ENCODE measurements at places on chromosomes 6 and 20. TPM values are rescaled to one million over a fixed set of nuclear protein-coding genes. Genes with fewer than 3 reads are reported as not detected.

DNA sequence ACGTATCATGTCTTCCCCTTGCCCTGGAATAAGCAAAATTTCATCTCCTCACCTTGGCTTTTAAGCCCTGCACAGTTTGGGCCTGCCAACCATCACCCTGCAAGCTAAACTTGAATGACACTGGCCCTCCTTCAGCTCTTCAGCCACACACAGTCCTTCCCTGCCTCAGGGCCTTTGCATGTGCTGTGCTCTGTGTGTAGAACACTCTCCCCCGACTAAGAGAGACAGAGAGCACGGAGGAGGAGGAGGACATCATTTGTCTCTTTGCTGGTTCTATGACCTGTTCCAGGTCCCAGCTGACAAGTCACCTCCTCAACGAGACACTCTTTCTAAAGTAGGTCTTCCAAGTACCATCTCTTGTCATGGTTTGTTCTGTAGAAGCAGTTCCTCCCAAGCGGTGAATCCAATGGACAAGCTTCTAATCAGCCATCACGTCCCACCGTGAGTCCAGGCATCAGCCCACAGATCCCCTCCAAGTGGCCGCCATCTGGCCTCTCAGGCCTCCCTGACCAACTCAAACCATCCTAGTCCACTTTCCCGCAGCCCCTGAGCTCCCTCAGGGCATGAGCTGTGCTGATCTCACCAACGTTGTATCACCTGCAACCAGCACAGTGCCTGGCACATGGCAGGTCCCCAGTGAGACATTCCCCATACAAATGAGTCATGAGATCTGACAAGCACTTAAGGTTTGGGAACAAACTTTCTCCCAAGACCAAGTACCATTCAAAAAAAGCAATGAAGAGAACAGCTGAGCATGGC, 30.5 kb downstream of the NFATC2 start:
- no peak for DNase-seq

GRCh38 chr20:23127506-23128279, 41.6 kb upstream of the CD93 start:
- DNase-seq, result no peak

GRCh38 chr6:125231133-125231532, 70.6 kb downstream of the HDDC2 start:
- no peak for DNase-seq

DNA sequence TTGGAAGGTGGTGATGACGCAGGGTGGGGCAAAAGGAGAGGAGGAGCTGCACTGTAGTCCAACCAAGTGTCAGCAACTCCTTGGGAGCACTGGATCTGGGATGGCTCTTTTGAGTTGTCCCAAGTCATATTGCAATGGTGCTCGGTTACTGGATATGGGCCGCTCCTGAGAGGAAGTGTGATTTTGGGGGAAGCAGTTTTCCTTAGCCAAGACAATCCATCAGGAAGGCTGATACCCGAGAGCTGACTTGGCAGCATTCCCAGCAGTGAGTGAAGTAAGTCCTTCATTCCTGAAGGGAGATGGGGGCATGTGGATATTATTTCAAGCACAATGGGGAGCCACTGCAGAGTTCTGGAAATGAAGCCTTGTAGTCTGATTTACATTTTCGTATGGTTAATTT, 354.1 kb downstream of the RFPL4B start:
- DNase-seq, result no peak

DNA sequence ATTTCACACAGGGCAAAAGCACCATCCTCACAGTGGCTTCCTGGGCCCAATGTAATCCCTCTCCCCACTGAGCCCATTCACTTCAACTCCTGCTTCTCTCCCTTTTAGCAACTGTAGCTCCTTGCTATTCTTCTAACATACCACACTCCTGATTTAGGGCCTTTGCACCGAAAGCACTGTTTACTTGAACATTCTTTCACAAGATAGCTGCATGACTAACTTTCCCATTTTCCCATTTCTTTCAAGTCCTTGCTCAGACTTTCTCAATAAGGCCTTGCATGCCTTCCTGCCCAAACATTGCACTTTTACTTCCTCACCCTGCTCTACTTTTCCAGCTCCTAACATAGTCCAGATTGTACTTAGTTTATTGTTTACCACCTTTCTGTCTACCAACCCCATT, 73.0 kb downstream of the SHPRH start:
- DNase-seq, result no peak

GRCh38 chr20:19502169-19502568, 255.9 kb upstream of the RIN2 start:
- no peak for DNase-seq

DNA sequence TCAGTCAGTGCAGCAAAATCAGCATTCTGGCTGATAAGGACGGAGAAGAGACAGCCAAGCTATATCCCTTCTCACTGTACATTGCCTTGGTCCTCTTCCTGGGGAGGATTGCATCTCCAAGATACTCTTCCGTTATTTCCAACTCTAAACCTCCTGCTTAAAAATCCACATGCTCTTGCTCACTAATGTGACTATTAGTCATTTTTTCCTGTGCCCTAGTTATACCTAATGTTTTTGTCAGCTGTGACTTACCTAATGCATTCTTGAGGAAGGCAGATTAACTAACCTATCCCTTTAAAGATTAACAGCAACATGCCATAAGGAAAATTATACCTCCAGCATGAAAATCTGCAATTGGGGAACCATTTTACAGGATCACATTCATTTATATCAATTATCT, 317.6 kb downstream of the BTBD9 start:
- no peak for DNase-seq

DNA sequence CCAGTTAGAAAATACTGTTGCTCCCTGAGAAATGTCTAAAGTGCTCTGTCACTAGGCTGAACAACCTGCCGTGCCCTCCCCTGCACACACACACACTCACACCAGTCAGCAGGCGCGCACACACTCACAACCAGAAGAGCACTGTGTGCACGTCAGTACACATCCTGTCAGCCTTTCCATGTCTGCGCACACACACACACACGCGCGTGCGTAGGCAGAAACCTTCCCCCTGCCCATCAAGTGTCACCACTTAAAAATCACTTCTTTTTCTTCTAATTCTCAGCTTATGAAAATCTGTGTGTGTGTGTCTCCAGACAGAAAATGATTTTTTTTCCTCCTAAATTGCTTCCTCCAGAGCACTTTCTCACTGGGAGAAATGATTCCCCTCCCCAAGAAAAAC, 100.3 kb downstream of the EDN3 start:
- DNase-seq, result peak; percentile 24

GRCh38 chr6:117137711-117138110, 127.6 kb upstream of the VGLL2 start:
- no peak for DNase-seq

DNA sequence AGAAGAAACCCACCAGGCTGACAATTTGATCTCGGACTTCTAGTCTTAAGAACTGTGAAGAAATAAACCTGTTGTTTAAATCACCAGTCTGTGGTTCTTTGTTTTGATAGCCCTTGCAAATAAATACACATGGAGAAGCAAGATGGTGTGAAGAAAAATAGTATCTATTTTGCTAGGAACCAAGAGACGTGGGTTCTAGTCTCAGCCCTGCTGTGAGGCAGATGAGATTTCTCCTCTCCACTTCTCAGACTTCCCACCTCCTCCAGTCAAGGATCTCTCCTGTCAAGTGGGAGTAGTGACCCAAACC, 294.9 kb upstream of the JARID2 start:
- DNase-seq, result no peak

- peak; percentile 51 for DNase-seq
Measured at GRCh38 chr20:48783533-48784272, 44.1 kb downstream of the PREX1 start.

GRCh38 chr6:13493147-13493546, 5.7 kb upstream of the GFOD1 start:
- no peak for DNase-seq

DNA sequence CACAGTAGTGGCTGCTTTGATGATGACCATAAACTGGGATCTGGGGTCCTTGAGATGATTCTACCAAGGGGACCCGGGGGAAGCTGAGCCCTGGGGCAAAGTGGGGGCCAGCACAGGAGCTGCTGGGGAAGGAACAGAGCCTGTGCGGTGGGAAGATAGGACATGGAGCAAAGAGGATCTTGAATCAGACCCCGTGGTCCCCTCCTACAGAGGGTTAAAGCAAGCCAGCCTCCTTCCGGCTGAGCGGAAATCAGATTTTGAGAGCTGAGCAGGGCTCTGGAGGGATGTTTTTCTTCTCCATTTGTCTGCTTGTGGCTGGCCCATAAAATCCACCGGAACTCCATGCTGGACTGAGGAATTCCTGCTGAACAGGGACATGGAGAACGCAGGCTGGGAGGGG, 10.1 kb upstream of the TCF15 start:
- no peak for DNase-seq

DNA sequence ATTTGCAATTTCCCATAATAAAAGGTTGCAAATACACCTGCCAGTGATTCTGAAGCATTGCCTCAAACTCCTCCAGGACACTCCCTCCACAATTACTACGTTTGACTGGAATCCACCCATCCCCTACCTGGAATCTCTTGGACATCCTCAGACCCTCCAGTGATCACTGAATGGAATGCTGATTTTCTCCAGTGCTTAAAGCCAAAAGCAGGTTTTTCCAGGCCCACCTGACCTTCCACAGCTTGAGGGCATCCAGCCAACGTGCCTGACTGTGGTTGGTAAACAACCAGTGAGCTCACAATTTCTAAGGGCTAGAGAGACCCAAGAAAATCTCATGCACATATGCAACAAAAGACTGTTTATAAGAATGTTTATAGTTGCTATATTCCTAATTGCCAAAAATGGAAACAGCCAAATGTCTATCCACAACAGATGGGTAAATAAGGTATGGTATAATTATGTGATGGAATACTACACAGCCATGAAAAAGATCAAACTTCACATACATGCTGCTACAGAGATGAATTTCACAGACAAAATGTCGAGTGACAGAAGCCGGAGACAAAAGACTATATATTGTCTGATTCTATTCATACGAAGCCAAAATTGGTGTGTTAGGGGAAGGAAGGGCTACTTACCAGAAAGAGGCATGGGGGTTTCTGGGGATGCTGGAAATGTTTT, 147.1 kb upstream of the RREB1 start:
- no peak for DNase-seq

DNA sequence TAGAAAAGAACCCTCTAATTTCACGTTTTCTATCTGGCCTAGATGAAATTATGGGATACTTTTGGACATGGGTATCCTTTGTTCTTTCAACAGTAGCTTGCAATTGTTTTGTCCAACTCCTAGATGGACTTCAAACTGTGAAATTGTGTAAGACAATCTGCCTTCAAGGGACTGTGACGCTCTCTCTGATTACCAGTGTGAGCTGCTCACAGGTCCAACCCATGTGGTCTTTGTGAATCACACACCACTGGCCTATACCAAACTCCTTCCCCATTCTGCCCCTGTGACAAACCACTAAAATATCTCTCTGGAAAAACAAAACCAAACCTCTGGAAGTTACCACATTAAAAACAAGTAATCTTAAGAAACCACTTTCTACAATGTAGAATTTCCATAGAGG, 59.5 kb downstream of the NINL start:
- DNase-seq, result no peak

The ANGPT4 gene
- not detected for total RNA-seq

The ATG5 gene
- total RNA-seq, result 35.6 TPM

The SPTLC3 gene
- total RNA-seq, result not detected

The GPSM3 gene
- total RNA-seq, result 289 TPM

The FAM210B gene
- total RNA-seq, result 4.3 TPM

The SAPCD1 gene
- 10.7 TPM for total RNA-seq

The IL17A gene
- 5.5 TPM for total RNA-seq
